AG10803 (cell line): ENCODE measurements at places on chromosomes 6 and 20.

DNA sequence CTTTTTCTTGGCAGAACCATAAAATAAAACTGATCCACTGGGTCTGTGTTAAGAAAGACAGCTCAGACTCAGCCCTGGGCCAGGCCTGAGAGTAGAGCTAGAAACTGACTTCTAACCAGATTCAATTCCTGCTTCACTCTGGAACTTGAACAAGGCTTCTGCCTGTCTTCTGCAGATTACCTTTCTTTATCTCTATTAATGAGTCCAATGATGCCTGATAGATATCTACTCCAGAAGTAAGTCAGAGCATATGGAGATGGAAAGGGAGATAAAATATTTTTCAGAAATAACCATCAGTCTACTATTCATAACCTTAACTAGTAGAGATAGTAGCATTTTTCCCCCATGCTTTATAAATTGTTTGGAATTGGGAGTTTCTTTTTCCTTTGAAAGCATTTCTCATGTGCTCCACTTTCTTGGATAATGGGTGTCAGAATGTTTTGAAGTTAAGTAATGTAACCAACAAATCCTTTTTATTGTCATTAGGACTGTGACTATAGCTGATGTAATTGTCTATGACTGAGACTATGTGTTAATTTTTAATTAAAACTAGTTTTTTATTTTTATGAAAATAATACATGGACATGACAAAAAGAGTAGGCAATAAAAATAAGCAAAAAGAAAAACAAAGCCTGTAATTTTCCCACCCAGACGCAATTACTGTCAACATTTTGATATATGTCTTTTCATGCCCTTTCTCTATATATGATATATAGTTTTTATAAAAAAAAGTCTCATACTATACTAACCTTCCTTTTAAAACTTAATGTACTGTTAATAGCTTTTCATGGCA lies 7.2 kb downstream of the SOBP start:
- no peak for DNase-seq

- DNase-seq, result no peak
These were observed 9.6 kb downstream of the KLHL32 start for GRCh38 chr6:96934087-96934486.

DNA sequence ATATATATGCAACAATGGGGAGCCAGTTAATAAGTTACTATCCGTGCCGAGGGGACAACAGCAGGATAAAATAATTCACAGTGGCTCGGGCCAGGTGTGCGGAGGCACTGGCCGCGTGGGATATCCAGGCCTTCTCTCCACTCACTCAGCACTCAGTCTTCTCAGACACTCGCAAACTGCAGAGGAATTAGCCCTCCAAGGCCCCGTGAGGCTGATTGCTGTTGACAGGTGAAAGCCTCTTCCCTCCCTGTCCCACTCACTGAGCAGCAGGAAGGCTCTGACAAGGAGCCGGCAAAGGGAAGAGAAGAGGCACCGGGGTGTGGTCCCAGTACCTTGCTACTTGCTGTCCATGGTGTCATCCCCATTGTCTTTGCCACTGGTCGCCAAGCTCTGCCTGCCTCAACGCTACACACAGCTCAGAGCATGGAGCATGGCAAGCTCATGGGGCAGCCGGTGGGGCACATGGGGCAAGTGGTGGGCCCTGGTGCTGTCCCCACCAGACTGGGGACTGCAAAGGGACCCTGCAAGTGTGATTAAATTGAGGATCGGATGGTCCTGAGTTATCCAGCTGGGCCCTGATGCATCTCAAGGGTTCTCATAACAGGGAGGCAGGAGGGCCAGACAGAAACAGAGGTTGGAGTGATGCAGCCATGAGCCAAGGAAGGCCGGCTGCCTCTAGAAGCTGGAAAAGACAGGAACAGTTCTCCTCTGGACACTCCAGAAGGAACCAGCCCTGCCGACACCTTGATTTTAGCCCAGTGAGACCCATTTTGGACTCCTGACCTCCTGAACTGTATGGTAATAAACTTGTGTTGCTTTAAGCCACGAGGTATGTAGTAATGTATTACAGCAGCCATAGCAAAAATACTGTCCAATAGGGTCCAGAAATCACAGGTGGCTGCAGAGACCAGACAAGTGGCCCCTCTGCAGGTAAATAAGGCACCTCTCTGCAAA lies 119.7 kb downstream of the PSMB1 start:
- DNase-seq, result no peak

- DNase-seq, result no peak
These were observed 83.9 kb upstream of the BTBD3 start for GRCh38 chr20:11833825-11834224.

DNA sequence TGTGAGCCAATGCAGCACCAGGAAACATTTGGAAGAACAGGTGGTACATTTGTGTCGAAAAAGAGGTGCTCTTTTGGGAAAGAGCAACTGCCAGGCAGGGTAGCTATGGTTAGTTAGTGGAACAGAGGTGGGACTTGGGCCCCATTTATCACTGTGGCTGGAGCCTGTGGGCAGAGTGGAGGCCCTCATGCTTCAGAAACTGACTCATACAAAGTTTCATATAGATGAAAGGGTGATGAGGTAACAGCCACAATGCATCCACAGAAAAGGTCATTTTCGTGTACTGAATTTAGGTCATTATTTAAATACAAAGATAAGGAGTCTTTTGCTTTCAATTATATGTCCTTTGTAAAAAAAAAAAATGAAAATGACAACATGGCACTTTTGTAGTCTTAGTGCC lies 76.4 kb upstream of the HS3ST5 start:
- no peak for DNase-seq

GRCh38 chr6:40822619-40823018 lies 216.4 kb downstream of the UNC5CL start:
- peak; percentile 39 for DNase-seq

- no peak for DNase-seq
These were observed 87.1 kb upstream of the RPS6KA2 start for GRCh38 chr6:166714187-166714510.

- DNase-seq, result no peak
These were observed 12.4 kb upstream of the HMGN3 start for GRCh38 chr6:79246891-79247290.
